ENCODE measurements at places on chromosomes 12 and 14. TPM values are rescaled to one million over a fixed set of nuclear protein-coding genes. Genes with fewer than 3 reads are reported as not detected.

DNA sequence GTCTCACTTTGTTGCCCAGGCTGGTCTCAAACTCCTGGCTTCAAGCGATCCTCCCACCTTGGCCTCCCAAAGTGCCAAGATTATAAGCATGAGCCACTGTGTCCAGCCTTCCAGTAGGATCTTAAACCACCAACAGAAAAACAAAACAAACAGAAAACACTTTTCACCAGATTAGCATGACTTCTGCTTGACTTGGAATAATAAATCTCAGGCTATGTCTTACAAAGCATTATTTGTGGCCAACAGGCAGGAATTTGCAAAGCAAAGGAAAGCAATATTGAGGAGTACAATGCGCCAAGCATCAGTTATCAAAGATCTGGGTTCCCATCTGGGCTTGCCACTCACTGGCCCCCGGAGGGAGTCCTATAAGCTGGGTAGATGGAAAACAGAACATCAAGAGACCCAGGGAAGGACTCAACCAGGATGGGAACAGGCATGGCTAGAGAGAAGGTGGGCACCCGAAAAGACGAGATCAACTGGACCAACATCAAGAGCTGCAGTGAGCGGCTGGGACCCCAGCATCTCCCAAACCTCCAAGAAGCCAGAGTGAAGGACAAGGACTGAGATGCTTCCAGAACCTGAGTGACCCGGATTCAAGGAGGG, 101.2 kb downstream of the TMEM30B start:
- DNase-seq, result no peak

Gene TGFB3
- total RNA-seq, result 2.1 TPM

Gene SCAF11
- 137 TPM for total RNA-seq

DNA sequence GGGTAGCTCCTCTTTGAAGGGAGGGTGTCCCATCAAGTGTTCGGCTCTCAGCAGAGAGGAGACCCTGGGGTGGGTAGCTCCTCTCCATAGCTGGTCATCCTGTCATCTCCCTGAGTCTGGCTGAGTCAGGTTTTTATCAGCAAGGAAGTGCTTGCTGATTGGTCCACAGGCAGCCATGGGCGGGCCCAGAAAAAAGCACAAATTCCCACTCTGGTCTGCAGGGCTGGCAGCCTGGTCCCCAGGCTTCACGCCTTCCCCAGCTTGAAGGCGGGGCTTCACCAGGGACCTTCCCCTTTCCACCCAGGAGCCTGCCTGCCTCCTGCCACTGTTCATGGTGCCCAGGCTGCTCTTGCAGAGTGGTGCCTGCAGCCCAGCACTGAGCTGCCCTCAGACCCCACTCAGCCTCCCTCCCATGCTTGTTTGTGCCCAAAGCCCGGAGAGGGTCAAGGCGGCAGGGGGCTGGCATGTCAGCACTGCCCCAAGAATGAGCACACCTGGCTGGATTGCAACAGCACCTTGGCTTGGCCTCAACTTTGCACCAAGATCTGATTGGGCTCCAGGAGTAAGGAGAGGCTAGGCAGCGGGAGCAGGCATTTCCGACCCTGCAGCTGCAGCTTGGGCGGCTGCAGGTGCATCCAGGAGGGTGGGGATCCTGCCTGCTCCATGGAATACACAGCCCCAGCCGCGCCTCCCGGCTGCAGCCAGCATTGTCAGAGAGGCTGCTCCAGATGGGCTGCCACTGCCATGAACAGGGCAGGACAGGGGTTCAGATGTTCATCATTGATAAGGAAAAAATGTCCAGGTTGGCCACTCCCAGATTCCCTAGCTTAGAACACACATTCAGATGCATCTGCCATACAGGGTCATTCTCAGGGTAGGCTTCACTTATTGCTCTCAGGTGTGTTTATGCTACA, 22.0 kb upstream of the WDR89 start:
- no peak for DNase-seq

- no peak for DNase-seq
These were observed 16.7 kb downstream of the PIWIL1 start for GRCh38 chr12:130354407-130354806.

Gene WSCD2
- total RNA-seq, result not detected

Data from activated CD8-positive, alpha-beta memory T cell treated with anti-CD3 and anti-CD28 coated beads, Interleukin-2, amount 10 ng/mL, durations not matched to agents 7 days and 5 days (primary cell).